ENCODE measurements at places on chromosomes 1 and 21.

GRCh38 chr1:29944253-29944905 lies 708.1 kb downstream of the PTPRU start:
- DNase-seq: no peak

DNA sequence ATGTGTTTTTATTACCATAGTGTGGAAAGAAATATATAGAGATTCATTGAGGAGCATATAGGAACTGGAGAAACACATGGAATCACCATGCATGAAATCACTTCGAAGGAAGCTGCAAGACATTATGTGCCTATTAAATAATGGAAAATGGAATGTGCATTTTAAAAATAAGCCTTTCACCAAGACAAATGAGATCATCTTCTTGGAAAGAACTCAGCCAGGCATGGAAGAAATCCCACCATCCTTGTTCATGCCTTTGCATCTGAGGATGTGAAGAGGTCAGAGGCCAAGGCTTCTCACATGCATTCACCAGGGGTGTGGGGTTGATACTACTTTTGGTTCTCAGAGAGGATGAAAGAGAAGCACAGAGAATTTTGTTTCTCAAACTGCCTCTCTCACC lies 50.0 kb downstream of the C1orf198 start:
- DNase-seq: no peak

DNA sequence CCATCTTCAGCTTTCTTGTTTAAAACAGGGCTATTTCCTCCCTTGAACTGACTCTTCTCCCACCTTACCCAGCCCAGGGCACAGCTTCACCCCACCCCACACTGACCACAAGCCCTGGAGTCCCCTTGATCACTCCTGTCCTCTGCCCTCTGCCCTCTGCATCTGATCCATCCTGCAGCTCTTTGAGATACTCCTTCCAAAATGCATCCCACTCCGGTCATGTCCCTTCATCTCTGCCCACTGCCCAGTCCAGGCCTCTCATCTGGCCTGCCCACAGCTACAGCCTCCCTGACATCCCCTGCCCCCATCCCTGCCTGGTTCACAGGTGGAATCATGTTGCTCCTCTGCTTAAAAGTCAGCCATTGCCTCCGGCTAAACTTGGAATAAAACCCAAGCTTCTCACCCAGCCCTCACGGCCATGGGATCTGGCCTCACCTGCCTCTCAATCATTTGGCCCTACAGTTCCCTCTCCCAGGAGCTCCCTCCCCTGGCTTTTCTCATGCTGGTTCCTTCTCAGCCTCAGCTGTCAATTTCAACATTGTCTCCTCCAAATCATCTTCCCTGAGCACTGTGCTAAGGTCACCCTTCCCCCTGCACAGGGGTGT lies 202.0 kb downstream of the MATN1 start:
- no peak for DNase-seq

DNA sequence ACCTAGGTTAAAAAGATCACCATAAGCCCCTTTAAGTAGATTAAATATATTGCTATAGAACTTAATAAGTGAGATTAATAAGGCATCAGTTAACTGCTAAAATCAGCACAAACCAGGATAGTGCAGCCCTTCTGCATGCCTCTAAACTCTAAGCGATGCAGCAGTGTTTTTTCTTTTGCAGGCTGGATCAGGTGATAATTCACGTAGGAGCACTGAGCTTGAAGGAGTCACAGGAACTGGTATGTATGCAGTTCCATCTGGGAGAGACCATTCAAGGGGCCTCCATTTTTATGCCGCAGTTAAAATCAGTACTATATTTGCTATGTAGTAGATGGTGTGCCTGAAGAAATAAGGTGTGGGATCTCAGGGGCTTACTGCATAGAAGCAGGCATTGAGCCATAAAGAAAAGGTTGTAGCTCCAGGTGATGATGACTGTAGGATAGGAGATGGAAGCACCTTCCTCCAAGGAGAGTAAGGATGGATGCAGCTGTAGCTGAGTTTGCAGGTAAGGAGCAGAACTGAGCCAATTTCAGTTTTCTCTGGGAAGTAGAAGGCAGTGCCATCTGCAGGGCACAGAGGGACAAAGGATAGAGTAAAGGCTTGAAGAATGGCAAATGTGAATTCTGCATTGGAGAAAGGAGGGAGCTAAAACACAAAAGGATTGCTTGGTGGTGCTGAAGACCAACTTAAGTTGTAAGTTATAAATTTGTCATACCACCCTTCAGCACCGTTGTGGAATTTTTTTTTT lies 22.6 kb downstream of the NPL start:
- DNase-seq: peak; percentile 25

DNA sequence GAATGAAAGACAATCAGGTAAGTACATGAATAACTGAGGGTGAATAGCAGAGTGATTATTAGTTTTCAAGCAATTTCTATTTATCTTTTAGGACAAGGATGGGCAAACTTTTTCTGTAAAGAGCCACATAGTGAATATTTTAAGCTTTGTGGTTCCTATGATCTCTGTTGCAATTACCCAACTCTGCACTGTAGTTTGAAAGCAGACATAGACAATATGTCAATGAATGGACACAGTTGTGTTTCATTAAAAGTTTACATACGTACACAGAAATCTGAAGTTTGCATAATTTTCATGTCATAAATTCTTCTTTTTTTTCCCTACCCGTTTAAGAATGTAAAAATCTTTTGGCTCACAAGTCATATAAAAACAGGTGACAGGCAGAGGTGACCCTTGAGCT lies 71.4 kb downstream of the ZNF281 start:
- no peak for DNase-seq

- no peak for DNase-seq
These were observed 13.1 kb upstream of the USP1 start for GRCh38 chr1:62423580-62424242.

GRCh38 chr1:17741052-17741451 lies 14.1 kb upstream of the ACTL8 start:
- DNase-seq: no peak

DNA sequence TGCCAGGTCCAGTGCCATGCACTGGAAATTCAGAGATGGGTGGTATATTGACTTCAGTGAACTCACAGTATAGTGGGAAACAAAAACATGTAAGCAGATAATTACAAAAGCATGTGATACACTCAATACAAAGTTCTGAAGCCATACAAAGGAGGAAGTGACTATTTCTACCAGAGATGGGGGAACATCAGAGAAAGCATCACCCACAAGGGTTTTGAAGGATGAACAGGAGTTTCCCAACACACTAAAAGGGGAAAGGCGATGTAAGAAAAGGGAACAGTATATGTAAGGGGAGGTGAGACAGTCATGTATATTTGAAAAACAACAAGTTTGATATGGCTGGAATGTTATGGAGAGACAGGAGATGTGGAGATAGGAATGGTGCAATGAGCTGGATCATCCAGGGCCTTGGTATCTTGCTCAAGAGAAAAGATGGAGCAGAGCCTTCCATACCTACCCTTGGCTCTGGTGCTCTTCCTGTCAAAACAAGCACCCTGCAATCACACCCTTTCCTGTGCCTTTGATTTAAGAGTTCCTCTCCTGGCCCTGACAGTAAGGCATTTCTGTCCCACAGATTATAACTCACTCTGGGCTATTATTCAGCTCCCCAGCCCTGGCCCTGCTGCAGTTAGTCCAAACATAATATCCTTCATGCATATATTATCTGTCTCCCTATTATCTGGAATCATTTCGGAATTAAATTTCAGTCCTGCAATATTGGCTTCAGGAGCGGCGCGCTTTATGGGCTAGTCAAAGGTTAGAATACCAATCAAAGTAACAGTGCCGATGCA lies 60.5 kb downstream of the DMAP1 start:
- no peak for DNase-seq

DNA sequence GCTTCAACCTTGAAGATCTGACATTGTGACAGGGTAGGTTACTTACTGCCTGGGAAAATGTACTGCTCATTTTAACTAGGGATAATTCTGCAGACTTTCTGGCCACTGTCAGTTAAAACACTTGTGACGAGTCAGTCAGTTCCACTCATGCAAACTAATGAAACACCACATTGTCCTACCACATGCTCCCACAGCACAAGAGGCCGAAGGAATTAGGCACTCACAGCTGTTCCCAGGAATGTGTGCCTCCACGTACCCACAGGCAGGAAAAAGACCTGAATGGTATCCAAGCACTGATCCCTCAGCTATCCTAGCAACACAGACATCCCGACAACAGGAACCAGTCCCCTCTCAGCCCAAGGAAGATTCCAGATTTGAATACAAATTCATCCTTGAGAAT lies 12.3 kb downstream of the BCAR3 start:
- DNase-seq: no peak

DNA sequence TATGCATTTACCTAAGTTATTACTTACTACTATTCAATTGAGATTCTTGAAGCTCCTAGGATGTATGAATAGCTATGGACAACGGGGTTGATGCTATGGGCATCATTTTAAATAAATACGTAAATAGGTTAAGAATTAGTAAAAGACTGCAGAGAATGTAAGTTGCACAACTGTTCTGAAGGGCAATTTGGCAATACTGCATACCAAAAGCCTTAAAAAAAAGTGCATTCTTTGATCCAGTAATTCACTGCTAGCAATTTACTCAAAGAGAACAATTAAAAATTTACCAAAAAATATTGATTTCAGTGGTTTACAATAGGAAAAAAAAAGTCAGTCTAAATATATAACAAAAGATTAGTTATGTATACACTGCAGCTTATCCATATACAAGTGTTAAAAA lies 3.5 kb downstream of the ARPC5 start:
- no peak for DNase-seq

DNA sequence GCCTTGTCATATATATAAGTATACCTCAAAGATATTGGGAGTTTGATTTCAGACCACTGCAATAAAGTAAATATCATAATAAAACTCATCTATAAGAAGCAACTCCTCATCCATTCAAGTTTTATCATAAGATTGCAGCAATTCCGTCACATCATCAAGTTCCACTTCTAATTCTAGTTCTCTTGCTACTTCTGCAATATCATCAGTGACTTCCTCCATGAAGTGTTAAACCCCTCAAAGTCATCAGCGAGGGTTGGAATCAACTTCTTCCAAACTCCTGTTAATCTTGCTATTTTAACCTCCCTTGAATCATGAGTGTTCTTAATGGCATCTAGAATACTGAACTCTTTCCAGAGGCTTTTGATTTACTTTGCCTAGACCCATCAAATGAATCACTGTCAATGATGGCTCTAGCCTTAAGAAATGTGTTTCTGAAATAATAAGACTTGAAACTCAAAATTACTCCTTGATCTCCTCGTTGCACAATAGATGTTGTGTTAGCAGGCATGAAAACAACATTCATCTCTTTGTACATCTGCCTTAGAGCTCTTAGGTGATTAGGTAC lies 88.3 kb downstream of the RPE65 start:
- DNase-seq: no peak

DNA sequence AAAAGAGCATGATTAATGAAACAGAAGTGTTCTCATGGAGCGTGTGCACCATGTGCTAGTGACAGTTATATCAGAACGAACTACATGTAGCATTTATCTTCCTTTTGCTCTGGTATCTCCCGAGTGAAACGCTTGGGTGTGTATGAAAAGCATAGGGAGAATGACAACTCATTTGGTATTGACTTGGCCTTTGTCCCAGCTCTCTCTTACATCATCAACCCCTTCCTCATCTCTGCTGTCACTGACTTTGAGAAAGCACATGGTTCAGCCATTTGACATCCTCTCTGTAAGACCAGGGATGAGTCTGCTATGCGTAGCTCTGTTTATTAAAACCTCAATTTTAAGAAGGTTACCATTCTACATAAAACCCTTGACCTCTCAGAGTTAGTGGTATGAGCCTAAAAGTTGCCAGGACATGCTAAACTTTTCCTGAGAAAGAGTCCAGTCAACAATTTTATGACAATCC lies 201.0 kb downstream of the NRIP1 start:
- peak; percentile 32 for DNase-seq

GRCh38 chr21:35081861-35082260 lies 32.8 kb upstream of the RUNX1 start:
- no peak for DNase-seq

All from NCI-H69 (cell line).